ENCODE measurements at places on chromosomes 11 and 22. TPM values are rescaled to one million over a fixed set of nuclear protein-coding genes. Genes with fewer than 3 reads are reported as not detected.
A peak's percentile ranks its signal among the peaks of the same experiment; 100 is the strongest.

The ADM2 gene
- not detected for total RNA-seq

DNA sequence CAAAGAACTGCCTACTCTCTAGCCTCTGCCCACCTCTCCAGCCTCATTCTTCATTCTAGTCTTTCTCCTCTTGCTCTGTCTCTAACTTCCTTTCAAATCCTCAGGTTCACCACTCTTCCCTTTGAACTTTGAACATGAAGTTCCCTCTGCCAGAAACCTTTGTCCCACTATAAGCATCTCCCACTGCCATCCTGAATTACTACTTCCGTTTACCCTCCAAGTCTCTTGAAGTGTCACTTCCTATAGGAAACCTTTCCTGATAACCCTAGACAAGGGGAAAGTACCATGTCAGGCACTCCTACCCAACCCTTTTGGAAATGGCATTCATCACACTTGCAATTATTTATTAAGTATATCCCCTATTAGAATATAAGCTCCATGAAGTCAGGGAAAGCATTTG is 3.1 kb downstream of the RAB30 start:
- no peak for DNase-seq

- DNase-seq = no peak
Observed at GRCh38 chr11:66124564-66124963, 54.5 kb downstream of the PACS1 start.

GRCh38 chr22:17820879-17821439 is 46.7 kb upstream of the BID start:
- no peak for DNase-seq

The SMIM38 gene
- total RNA-seq = 1.1 TPM

- DNase-seq = no peak
Observed at GRCh38 chr22:23061471-23062280, 8.6 kb upstream of the GNAZ start.

DNA sequence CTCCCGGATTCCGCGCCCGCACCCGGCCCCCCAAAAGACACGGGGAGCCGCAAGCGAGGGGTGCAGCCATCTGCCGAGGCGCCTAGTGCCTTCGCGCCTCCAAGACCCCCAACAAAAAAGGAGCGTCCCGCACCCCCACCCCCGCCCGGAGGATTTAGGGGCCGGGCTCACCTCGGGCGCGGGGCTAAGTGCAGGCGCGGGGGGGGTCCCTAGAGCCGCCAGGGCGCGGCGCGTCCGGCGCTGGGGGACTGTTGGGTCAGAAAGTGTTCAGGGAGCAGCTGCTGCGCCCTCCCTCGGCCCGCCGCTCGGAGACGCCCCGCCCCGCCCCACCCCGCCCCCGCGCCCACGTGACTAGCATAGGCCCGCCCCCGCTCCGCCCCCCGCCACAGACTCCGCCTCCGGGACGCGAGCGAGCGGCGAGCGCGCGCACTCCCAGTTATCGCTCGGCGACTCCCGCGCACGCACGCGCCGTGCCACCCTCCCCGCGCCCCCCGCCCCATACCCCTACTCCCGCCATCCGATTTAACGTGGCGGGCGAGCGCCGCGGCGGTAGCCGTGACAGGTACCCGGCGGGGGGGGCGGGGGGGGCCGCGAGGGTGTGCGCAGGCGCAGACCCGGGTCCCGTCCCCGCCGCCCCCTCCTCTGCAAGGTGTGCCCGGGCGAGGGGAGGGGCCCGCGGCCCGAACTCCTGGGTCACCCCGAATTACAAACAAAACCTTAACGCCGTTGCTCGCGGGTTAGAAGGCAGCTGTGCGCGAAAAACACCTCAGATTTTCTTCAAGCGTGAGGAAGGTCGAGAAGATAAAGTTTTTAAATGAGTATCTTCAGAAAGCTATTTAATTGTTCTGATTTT is 56.2 kb downstream of the KCNJ4 start:
- peak; percentile 91 for DNase-seq

The APOA4 gene
- not detected for total RNA-seq

The NFRKB gene
- total RNA-seq = 24.7 TPM

The VSIG2 gene
- total RNA-seq = 3.0 TPM

- peak; percentile 61 for DNase-seq
Observed at GRCh38 chr11:409600-410483, 5.0 kb downstream of the SIGIRR start.

- no peak for DNase-seq
Observed at GRCh38 chr11:35632301-35632700, 14.0 kb downstream of the FJX1 start.

DNA sequence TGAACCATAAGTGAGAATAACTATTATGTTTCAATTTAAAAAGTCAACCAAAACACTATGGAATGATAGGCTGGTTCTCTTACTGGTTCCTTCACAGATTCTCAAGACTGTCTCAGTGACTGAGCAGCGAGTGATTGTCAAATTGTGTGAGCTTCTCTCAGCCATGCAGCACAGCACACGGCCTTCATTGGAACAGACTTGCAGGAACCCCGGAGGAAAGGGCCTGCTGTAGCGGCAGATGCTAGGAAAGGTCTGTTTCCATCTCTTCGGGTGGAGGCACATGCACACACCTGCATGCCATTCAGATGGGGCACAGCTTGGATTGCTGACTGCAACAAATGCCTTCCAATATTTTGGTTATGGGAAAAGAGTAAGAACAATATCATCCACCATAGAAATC is 741.8 kb downstream of the OPCML start:
- no peak for DNase-seq

The FIBIN gene
- 32.1 TPM for total RNA-seq

- DNase-seq = peak; percentile 41
Observed at GRCh38 chr22:47218671-47219070, 456.2 kb downstream of the TBC1D22A start.

The BTBD18 gene
- not detected for total RNA-seq

The POLDIP3 gene
- total RNA-seq = 30.2 TPM

The SYT9 gene
- 1.1 TPM for total RNA-seq

GRCh38 chr11:2899080-2899783 is 13.7 kb upstream of the CDKN1C start:
- peak; percentile 79 for DNase-seq

DNA sequence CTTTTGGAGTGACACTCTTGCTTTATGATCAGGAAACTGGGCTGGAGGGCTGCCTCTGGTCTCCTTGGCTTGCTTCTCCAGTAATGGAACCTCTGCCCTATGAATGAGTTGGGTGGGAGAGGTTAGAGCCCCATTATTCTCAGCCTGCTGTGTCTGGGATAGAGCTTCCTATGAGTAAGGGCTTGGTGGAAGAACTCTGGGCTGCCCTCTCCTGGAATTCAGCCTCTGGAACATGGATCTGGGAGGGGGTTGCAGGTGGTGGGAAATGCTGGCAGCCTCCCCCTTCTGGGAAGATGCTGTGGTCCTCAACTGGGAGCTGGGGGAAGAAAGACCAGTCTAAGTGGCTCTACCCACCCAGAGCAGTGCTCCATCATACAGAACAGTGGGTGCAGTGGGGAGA is 81.8 kb upstream of the SYN3 start:
- no peak for DNase-seq

- no peak for DNase-seq
Observed at GRCh38 chr22:22884888-22885840, 2.5 kb upstream of the IGLL5 start.

- DNase-seq = no peak
Observed at GRCh38 chr22:33129621-33130020, 71.4 kb upstream of the SYN3 start.

The OR10D3 gene
- total RNA-seq = not detected

The MS4A15 gene
- not detected for total RNA-seq

- peak; percentile 69 for DNase-seq
Observed at GRCh38 chr11:95849087-95849825, 59.0 kb downstream of the CEP57 start.

DNA sequence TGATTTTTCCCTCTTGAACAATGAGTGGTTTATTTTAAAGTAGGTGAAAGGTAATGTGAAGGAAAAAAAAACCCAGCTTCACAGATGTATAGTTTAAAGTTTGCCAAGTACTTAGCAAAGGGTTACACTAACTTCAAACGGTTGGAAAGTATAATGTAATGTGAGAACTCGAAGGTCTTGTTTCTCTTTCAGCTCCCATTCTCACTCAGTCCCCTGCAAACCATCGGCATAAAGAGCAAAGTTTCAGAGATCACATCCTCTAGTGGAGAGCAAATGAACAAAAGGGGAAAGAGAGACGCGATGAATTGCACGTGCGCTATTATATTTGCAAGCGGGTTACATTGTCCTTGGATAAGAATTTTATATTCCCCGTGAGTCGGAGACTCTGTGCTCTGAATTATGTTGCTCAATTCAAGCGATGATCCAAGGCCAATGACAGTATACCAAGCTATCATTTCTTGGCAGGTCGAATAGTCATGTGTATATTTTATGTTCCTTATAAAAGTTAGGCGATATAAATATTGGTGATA is 37.6 kb upstream of the BIRC3 start:
- DNase-seq = no peak

- DNase-seq = peak; percentile 90
Observed at GRCh38 chr11:65546217-65546958, 11.8 kb downstream of the LTBP3 start.

GRCh38 chr11:26762089-26762488 is 40.2 kb upstream of the SLC5A12 start:
- no peak for DNase-seq

DNA sequence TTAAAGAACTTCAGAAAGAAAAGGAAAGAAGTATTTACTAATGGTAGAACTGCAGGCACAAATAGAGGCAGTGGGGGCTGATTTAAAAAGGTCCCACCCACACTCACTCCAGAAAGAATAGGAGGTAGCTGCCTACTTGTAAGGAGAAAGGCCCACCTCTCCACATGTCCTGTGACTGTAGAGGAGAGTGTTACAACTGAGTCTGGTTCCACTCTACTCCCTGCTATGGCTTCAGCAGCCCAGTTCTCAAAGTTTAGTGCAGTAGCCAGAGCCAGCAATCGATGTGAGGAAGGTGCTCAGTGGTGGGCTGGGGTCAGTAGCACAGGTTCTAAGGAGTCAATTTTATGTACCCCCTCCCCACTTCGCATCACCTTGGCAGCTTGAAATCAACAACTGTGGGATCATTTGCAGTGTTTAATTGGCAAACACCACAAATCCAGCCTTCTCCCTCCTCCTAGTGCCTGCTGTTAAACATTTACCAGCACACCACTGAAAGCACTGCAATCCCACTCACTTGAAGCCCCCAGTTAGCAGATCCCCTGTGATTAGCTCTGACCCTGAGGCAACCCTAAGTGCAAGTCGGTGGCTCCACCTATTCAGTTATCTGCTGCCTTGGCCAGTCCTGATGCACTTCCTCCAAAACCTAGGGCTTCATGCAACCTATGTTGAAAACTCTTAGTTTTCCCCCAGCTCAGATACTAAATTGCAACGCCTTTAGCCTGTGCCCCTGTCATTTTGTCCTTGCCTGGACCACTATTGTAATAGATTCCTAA is 146.6 kb downstream of the BBOX1 start:
- no peak for DNase-seq

GRCh38 chr11:46360878-46361277 is 13.6 kb downstream of the DGKZ start:
- no peak for DNase-seq

- DNase-seq = no peak
Observed at GRCh38 chr11:17533778-17534415, 10.3 kb downstream of the USH1C start.

The DNAJC24 gene
- 16.8 TPM for total RNA-seq

GRCh38 chr11:109677876-109678275 is 255.9 kb downstream of the C11orf87 start:
- DNase-seq = no peak

GRCh38 chr11:47359586-47359985 is 7.1 kb upstream of the MYBPC3 start:
- DNase-seq = no peak

- no peak for DNase-seq
Observed at GRCh38 chr11:34284811-34285481, 72.9 kb downstream of the ABTB2 start.

- DNase-seq = no peak
Observed at GRCh38 chr11:38323961-38324761, 1726.1 kb upstream of the RAG2 start.

DNA sequence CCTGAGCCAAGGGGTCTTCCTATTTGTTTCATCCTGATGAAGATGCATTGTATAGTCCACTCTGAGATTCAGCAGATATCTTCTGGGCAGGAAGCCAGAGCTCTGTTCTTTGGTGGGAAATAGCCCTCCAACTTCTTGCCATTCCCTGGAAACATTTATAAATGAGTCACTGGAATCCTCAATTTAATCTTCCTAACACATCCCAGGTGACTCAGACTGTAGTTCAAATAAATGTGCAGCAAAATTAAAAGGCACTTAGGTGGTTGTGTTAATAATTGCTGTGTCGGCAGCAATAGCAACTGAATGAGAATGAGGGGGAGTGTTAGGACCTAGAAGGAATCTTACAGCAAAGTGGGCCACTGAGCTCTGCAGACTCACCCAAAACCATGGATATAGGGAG is 108.6 kb downstream of the INSC start:
- no peak for DNase-seq

DNA sequence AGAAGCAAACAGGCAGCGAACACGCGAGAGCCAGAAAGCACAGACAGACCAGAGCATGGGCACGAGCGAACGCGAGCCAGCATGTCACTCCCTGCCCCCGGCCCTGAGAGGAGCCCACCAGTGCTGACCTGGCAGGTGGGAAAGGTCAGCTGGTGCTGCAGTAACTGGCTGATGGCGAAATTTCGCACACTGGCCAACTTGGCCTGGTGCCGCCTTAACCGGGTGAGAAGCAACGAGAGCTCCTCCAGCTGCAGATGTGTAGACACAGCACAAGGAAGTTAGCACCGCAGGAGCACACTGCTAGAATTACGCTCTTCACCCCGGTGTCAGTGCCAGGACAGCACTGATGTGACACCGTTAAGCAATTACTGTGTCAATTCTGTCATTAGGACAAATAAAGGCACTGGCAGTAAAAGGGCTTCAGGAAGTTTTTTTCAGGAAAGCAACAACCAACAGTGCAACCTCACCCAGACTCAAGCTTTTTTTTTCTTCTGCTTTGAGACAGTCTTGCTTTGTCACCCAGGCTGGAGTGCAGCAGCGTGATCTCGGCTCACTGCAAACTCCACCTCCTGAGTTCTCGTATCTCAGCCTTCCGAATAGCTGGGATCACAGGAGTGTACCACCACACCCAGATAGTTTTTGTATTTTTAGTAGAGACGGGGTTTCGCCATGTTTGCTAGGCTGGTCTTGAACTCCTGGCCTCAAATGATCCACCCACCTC is 76.8 kb downstream of the C11orf58 start:
- DNase-seq = peak; percentile 86

GRCh38 chr22:42282252-42282942 is 11.9 kb upstream of the TCF20 start:
- DNase-seq = peak; percentile 59

- DNase-seq = no peak
Observed at GRCh38 chr11:24514219-24514594, 17.4 kb downstream of the LUZP2 start.

- no peak for DNase-seq
Observed at GRCh38 chr11:15605094-15605493, 490.4 kb downstream of the INSC start.

- no peak for DNase-seq
Observed at GRCh38 chr11:101453682-101454081, 130.1 kb downstream of the TRPC6 start.

The EEF1G gene
- total RNA-seq = 1,344 TPM

The OR10A4 gene
- total RNA-seq = not detected

DNA sequence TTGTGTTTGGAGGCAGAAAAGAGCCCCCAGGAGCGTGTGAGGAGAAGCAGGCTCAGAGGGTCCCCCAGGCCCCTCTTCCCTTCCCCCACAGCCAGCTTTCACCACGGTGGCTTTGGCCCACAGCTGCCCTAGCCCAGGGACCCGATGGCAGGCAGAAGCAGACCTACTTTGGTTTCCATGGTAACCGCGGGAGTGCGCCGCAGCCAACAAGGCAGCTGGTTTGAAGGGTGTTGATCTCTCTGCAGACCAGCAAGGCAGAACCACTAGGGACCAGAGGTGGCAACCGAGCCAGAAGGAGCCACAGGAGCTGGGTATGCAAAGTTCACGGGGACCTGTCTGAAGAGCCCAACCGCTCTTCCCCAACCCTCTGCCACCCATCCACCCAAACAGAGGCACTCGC is 69.4 kb downstream of the BUD13 start:
- peak; percentile 61 for DNase-seq
